Stimulated activated naive CD4-positive, alpha-beta T cell (primary cell): ENCODE measurements at places on chromosomes 6 and 20.

DNA sequence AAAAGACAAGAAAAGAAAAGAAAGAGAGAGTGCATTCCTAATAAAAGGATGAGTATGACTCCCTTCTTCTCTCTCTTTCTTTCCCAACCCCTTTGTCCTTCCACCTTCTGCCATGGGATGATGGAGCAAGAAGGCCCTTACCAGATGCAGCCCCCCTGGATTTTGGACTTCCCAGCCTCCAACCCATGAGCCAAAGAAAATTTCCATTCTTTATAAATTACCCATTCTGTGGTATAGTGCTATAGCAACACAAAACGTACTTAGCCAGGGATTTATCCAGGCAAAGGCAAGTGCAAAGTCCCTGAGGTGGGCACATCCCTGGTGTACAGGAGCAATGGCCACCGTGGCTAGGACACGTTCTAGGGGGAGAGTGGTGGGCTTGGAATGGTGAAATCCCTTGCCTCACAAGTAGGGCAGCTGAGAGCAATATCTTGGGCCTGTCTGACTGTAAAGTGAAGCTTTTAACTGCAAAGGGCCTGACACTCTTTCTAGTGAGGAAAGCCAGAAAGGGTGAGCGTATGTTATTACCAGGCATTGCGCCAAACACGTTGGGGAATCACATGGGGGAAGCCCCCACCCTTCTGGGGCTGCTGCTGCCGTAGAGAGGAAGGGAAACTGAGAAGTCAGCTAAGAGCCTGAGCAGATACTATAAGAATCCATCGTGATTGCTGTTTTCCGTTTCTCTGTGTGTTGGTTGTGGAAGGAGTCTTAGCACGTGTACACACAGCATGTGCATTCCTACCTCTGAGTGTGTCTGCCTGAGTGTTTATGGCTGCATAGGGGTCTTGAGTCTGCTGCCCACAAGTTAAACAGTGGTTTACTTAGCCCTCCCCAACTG lies 50.7 kb upstream of the SIRPA start:
- DNase-seq: no peak

- DNase-seq: no peak
Observed at GRCh38 chr6:25330796-25331685, 51.9 kb downstream of the CARMIL1 start.

GRCh38 chr6:107576852-107577251 lies 86.9 kb downstream of the SOBP start:
- no peak for DNase-seq

GRCh38 chr6:54390362-54390761 lies 82.1 kb downstream of the TINAG start:
- DNase-seq: no peak

GRCh38 chr6:48859562-48860123 lies 603.4 kb downstream of the MMUT start:
- no peak for DNase-seq

DNA sequence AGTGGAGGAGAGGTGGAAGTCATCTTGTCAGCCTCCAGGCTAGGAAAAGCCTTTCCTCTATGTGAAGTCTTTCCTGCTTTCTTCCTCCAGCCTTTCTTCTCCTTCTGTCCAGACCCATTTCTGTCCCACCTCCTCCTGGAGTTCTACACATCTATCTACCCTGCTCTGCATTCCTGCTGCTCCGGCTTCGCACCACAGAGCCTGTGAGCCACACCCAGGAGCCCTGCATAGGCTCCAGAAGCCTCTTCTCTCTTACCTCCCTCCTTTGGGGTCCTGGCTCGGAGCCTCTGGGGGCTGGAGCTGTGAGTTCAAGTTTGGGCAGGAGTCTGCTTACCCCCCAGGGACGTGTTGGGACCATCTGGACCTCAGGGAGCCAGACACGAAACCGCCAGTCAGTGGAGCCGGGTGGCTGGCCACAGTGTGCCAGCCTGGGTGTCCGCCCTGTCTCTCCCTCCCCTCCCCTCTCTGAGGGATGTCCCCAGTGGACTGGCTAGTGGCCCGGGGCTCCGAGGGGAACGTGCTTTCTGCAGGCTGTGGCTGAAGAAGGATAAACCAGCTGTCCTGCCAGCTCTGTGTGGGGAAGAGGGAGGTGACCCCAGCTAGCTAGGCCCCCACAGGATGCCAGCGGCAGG lies 99.2 kb downstream of the VEGFA start:
- no peak for DNase-seq

GRCh38 chr6:53264915-53265607 lies 83.7 kb downstream of the ELOVL5 start:
- DNase-seq: no peak
